Erythroblast (primary cell): ENCODE measurements at places on chromosomes 2 and 18.

- DNase-seq = no peak
Measured at GRCh38 chr2:118387509-118387908, 299.2 kb downstream of the INSIG2 start.

GRCh38 chr18:10511236-10511635 lies 14.6 kb upstream of the NAPG start:
- DNase-seq = no peak

DNA sequence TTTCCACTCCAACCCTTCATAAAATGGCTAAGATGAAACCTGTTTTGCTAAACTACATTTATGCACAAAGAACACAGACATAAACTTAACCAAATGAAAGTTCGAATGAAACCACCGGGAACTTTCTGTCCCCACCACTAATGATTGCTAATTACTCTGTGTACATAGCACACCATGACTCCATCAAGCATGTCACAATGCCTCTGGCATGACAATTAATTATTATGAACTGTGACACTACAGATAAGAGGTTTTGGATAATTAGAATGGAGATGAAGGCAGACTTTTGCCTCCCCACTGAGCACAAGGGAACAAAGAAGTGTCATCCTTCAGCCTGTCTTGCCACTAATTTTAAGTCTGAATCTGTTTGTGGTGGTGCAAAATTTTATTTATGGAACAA lies 1.5 kb downstream of the DAPL1 start:
- no peak for DNase-seq

- no peak for DNase-seq
Measured at GRCh38 chr18:23835506-23835905, 146.3 kb downstream of the LAMA3 start.

GRCh38 chr2:146964494-146964893 lies 880.3 kb upstream of the ACVR2A start:
- no peak for DNase-seq

DNA sequence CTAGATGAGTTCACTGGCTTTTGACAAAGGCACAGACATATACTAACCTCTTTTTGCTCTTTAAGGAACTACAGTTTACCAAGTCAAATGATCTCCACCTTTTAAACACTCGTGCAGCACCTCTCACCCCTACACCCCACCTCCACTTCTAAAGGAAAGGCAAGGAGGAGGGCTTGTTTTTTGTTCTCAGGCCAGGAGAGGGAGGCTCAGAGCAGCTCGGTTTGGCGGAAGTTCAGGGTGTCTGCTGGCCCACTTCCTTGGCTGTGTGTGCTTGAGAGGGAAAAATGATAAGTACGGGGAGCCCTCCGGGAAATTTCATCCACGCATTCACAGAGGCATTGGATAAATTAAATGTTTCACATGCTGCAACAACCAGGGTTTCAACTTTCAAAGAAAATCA lies 667.9 kb downstream of the BCL11A start:
- no peak for DNase-seq

DNA sequence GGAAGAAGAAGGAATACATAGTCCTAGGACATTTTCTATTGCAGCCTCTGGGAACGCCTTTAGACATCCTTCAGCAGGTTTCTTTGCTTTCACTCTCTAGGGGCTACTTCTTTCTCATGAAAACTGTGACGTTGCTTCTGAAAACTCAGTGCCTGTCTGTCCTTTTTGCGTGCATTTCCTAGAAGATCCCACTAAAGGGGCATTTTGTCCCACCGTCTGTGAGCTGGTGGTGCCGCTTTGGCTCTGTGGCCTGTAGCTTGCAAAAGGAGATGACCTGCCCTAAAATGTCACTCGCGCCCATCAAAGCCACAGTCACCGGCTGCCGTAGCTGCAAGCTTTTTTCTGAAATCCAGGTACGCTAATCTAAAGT lies 579 bp downstream of the STAT4 start:
- no peak for DNase-seq

DNA sequence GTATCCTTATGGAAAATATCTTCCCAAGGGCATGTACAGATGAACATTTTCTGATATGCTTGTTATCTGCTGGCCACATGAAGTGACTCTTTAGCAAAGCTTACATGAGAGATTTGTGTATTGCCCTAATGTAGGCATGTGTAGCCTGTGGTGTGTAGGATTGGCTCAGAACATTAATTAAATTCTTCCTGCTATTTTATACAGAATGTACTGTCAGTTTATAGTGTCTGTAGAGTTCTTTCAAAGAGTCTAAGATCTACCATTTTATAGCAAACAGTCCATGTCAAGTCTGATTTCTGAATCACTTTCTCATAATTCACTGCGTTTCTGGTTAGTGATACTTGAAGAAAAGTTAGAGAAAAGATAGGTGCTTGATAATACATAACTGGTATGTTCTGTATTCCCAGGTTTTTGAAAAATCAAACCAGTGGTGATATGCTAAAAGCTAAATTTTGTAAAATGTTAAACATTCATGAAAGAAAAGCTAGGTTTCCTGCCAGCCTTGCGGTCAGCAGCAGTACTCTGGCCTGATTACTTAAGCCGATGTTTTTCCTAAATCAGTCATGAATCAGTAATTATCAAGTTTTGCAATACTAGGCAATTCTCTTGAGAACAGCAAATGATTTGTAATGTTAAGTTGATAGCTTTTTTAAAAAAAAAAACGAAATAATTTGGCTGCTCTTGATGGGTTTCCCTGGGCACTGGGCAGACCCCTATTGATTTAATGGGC lies 30.9 kb upstream of the EFEMP1 start:
- no peak for DNase-seq

DNA sequence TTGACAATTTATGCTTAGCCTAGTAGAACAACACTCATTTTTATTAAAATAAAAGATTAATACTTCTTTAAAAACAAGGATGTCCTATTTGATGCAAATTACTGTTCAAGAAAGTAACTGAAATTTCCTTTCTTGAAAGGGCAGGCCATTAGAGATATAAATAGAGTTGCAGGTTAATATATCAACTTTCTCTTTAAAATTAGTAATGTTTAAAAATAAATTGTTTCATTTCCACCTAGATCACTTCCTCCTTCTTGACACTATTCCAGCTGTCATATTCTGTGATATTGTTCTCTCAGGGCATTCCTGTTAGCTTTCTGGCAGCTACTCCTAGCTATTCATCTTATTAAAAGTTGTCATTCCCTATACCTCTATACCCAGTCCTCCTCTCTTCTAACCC lies 357.9 kb upstream of the NRP2 start:
- no peak for DNase-seq

DNA sequence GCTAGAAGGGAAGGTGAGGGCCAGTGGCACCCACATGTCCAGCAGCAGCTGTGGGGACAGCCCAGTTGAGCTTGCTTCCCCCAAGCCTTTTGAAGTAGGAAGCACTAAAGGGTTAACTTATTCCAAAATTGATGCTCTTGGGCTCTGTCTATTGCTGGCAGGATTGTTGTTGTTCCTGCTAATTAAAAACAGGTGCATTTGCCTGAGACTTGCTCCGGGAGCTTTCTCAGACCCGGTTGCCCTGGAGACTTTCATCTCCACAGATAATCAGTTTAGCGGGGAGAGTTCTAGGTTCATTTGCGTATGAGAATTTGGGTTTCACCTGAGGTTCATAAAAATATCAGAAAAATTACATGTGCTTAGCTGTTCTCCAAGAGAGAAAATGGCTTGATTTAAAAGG lies 277.3 kb downstream of the LRATD1 start:
- no peak for DNase-seq

DNA sequence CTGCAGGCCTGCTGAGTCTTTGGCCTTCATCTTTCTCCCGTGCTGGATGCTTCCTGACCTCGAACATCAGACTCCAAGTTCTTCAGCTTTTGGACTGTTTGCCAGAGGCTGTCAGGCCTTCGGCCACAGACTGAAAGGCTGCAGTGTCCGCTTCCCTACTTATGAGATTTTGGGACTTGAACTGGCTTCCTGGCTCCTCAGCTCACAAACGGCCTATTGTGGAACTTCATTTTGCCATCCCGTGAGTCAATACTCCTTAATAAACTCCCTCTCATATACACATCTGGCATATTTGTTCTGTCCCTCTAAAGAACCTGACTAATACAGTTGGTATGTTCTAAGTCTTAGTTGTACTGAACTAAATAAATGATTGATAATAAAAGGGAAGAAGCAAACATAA lies 702.8 kb upstream of the LINC00305 start:
- no peak for DNase-seq

- peak; percentile 33 for DNase-seq
Measured at GRCh38 chr18:62339106-62339988, 14.2 kb downstream of the TNFRSF11A start.

DNA sequence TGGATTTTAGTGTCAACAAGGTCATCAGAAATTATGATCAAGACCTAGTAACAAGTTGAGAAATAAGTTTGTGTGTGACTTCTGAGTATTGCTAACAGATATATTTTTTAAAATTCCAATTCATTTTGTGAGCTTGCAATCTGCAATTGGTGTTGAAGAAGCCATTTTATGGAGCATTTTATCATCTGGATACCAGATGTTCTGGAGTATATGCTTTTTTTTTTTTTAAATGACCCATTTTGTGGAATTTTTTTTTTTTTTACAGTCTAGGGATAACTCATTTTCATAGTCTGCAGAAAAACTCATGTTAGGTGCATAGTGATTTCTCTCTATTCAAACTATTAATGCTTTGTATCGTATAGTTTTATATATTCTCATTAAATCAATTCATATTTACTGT lies 12.6 kb downstream of the QPCT start:
- no peak for DNase-seq

GRCh38 chr2:9153643-9153980 lies 53.0 kb upstream of the ASAP2 start:
- no peak for DNase-seq

DNA sequence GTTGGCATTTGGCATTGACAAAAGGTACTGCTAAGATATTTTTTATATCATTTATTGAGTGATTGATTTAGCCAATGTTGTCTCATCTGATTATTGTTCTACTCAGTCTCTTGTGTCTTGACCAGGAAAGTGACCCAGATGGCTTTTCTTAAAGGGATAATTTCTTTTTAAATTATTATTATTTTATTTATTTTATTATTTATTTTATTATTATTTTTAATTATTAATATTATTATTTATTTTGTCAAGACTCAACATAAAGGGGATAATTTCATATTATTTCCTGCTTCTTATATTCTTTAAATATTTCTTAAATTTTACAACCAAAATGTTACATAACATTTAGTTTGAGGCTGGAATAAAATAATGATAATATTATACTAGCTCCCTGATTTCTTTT lies 27.1 kb downstream of the DYNC2LI1 start:
- no peak for DNase-seq

DNA sequence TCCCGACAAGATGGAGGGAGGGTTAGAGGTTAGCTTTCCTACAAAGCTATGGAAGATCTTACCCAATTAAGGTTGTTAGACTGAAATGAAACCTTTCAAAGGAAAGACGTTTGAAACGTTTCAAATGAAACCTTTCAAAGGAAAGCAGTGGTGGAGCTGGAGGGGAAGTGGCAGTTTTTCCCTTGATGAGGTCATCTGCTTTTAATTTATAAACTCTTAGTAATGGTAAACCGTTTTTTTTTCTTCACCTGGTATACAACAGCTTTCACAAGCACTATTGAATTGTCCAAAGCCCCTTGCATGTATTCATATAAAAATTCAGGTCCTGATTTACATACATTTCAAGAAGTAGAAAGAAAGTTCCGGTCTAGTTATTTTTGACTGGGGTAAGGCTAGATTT lies 7.4 kb downstream of the PMAIP1 start:
- DNase-seq = no peak

GRCh38 chr2:50489092-50489491 lies 542.8 kb downstream of the NRXN1 start:
- DNase-seq = no peak

DNA sequence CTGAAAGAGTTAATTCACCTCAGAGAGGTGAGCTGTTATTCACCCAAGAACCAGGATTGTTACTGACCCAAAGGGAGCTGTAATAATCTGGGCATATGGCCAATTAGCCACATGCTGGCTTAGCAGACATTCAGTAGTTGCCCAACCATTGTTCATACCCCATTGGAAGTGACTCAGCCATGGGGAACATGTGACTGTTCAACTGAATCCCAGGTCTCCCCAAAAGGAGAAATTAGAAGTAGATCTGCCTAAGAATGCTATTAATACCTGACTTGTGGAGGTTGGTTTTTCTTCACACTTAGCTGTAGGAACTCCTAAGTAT lies 272.6 kb upstream of the UBE2E3 start:
- no peak for DNase-seq

- no peak for DNase-seq
Measured at GRCh38 chr2:31823558-31823957, 187.2 kb downstream of the MEMO1 start.

- DNase-seq = no peak
Measured at GRCh38 chr2:55025627-55026026, 24.6 kb downstream of the RTN4 start.

DNA sequence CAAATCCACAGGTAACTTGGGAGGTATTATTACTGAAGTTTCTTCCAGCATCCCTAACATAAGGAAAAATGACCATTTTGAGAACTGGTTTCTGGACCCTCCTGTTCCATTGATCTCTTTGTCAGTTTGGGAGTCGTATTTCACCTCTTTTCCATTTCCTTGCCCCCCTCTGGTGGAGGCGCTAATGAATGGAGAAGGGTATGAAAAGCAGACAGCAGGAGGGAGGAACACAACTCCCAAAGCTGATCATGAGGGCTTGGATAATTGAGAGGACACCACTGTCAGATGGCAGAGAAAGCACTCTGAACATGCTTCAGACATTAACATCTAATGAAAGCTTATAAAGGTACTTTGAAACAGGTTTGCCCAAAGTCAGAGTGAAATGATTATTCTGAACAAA lies 56.6 kb upstream of the TLK1 start:
- no peak for DNase-seq

- DNase-seq = no peak
Measured at GRCh38 chr2:8215159-8215863, 466.5 kb upstream of the ID2 start.

DNA sequence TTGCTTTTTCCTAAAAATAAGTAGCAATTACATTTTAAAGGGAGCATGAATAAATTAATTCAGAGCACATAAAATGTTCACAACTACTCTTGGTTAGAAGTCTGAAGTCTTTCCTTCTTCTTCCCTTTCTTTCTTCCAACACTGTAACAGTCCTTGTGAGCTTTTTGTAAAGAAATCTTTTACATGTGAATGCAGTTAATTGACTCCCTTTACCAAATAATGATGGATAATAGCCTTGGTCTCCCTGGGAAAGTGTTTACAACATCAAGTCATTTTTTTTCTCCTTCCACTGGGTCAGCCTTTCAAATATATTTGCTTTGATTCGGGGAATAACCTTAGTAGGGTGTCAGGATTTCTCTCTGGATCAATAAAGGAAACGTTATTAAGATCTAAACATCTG lies 39.1 kb downstream of the CALCRL start:
- no peak for DNase-seq

- DNase-seq = no peak
Measured at GRCh38 chr2:55302241-55302640, 33.2 kb upstream of the MTIF2 start.

DNA sequence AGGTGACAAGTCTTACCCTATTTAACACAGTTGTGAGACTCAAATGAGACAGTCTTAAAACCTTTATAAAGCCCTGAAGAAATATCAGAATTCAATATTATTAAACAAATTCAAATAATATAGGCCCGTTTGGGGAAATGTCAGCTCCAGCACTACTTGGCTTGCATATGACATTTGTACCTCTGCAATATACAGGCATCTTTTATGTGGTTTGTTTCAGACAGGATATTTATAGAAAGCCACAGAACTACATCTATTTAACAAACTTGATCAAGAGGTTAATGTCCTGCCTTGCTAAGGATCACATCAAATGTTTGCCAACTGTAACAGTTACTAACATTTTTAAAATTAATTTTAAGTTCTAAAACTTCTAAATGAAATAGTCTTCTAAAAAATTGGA lies 3.2 kb upstream of the MREG start:
- DNase-seq = no peak
